ENCODE measurements at places on chromosomes 6 and 20. TPM values are rescaled to one million over a fixed set of nuclear protein-coding genes. Genes with fewer than 3 reads are reported as not detected.

DNA sequence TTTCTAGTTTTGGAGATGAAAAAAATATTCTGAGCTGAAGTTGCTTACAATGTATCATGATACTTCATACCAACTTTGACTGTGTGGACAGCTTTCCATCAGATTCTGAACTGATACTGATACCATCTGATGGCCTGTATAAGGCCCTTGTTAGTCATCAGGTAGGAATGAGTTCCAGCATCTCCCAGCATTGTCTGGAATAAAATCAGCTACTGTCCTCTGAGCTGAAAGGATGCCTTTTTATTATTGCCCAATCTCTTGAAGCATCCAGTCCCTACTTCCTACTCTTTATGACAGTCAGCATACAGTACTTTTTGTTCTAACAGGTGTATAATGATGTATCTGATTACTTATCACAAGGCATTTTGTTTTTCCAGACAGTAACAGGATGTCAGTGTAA lies 70.6 kb upstream of the EYA4 start:
- DNase-seq = no peak

GRCh38 chr6:32983964-32984621 lies 15.7 kb downstream of the BRD2 start:
- DNase-seq = no peak

GRCh38 chr20:50270569-50270968 lies 79.9 kb downstream of the CEBPB start:
- DNase-seq = no peak

GRCh38 chr20:52748990-52749389 lies 223.2 kb upstream of the TSHZ2 start:
- DNase-seq = no peak

DNA sequence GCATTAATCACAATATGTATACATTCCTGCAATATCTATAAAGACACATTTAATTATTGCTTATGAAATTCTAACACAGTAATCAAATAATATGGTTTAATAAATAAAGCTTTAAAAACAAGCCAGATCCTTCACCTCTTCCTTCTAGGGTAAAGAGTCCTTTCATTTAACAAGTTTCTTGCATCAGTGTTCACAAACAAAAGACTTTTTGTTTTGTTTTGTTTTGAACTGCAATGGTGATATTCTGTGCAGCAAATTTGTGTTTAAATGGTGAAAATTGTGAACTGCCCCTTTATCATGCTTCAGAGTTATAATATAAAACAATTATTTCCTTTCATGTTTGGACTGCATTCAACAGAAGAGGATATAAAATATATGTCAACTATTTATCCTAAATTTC lies 177.3 kb downstream of the EPHA7 start:
- DNase-seq = no peak

The PPDPF gene
- total RNA-seq = 578 TPM

DNA sequence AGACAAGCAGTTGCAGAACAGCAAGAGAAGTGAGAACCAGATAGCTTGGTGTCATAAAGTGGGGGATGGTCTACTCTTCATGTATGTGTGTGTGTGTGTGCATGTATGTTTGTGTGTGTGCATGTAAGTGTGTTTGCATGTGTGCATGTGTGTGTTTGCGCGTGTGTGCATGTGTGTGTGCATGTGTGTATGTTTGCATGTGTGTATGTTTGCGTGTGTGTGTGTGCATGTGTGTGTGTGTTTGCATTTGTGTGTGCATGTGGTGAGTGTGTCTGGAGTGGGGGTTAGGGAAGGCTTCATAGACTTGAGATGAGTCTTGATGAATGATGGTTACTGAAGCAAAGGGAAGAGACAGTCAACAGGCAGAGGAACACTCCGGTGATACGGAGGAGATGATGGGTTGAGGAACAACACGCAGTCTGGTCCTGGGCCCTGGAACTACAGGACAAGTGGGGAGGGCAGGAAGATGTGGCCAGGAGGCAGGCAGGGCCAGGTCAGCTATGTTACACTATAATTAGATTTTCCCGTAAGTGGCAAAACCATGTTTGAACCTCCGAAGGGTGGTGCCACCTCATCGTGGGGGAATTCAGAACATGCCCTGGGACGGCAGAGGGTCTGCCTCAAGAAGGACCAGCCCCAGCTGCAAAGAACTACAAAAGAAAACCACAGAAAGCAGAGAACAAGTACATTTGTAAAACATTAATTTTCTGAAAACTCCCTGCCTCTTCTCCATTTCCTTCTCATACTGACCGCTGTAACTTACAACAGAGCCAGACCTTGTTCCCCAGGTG lies 38.7 kb upstream of the PDE10A start:
- no peak for DNase-seq

The TFAP2C gene
- total RNA-seq = 1.4 TPM

The FILIP1 gene
- total RNA-seq = 4.6 TPM

- no peak for DNase-seq
These were observed 124.1 kb upstream of the LOC128125822 start for GRCh38 chr6:63448229-63448628.

DNA sequence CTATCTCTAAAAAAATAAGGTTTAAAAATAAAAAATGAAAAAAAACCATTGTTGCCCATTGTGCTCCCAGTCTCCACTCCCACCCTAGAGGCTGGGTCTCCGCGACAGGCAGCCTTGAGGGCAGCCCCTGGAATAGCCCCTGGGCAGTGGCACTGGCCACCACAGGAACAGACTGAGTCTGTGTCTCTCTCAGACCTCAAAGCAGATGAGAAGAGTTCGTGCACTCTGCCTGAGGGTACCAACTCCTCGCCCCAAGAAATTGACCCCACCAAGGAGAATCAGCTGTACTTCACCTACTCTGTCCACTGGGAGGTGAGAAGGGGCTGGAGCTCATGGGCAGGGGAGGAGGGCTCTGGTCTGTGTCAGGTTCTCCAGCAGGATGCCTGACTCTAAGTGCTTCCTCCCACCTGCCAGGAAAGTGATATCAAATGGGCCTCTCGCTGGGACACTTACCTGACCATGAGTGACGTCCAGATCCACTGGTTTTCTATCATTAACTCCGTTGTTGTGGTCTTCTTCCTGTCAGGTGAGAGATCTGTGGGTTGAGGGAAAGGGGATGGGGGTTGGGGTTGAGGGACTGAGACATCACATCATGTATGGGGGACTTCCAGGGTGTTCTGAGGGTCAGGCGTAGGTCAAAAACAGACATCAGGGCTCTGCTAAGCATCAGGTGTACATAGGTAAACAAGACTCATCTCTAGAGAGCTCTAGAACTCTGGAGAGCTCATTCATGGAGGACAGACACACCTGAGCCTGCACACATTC lies 35.6 kb downstream of the TM9SF4 start:
- no peak for DNase-seq

DNA sequence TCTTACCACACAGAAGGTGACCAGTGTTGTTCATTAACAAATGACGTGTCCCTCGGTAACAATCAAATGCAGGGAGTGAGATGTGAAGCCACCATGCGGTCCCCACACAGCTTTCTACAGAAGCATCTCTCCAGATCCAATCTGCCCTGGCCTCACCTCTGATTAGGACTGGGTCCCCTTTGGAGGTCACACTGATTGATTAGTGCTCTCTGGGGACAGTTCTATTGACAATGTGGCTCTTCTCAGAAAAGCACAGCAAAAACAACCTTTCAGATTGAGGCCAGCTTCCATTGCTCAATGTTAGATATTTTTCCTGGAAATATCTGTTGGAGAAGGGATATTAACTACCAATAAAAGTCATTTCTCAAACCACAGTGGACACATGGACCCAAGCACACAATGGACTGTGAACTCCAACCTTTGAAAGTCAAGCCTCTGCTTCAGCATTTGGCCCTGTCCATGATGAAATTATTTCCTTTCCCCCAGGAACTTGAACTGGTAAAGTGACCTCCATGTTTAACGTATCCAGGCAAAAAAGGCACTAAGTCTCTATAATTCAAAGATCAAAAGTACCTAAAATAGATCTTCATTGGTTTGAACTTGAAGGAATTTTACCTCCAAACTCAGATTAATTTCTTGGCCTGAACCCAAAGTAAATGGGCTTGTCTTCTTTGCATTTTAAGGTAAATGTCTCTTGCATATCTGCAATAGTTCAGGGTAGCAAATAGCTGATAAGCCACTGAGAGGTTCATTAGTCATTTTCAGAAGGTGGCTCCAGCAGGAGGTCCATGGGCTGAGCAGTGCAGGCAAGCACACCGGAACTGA lies 118.5 kb downstream of the FOXA2 start:
- DNase-seq = no peak

The ZBP1 gene
- 3.7 TPM for total RNA-seq

GRCh38 chr6:44508646-44509045 lies 121.1 kb downstream of the CDC5L start:
- no peak for DNase-seq
